ENCODE measurements at places on chromosomes 6 and 20. TPM values are rescaled to one million over a fixed set of nuclear protein-coding genes. Genes with fewer than 3 reads are reported as not detected.
A peak's percentile ranks its signal among the peaks of the same experiment; 100 is the strongest.

GRCh38 chr20:40657526-40657925, 31.5 kb downstream of the MAFB start:
- no peak for DNase-seq

CRIP3 gene
- 0.62 TPM for total RNA-seq

GRCh38 chr6:136956590-136957544, 34.8 kb downstream of the SLC35D3 start:
- DNase-seq = peak; percentile 25

DNA sequence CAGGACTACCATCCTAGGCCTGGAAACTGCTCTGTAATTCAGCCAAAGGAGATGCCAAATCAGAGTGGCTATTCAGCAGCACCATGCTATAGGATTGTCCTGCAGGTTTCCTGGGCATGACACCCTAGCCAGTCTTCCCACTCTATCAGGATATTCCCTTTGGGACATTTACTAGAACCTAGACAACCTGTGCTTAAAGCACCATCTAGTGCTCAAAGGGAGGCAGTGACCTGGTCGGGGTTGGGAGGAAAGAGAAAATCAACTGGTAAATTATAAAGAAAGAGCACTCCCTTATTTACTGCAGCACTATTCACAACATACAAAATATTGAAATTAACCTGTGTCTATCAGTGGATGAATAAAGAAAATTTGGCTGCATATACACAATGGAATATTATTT, 67.2 kb upstream of the SMLR1 start:
- no peak for DNase-seq

- peak; percentile 45 for DNase-seq
These were observed 42.5 kb upstream of the CD83 start for GRCh38 chr6:14075095-14075503.

PTCHD4 gene
- 1.4 TPM for total RNA-seq

ZNF391 gene
- 6.2 TPM for total RNA-seq

GRCh38 chr20:38198238-38198861, 33.3 kb upstream of the TGM2 start:
- DNase-seq = no peak

DNA sequence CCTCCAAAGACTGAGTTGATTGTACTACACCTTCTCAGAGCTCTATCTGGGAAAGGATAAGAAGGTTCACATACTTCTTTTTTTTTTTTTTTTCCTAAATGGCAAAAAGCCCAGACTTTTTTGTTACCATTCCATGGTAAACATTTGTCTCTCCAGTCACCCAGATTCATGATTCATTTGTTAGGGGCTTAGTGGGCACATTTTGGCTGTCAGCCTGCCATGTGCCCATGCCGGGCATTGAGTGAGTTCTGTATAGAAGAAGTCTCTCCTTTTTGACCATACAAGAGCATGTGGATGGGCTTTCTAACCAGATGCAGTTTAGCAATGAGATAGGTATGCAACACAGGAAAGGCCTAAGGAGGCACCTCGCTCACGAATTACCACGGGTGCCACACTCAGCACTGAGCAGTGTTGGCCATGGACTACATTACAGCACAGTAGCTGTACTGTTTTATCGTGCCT, 447.5 kb upstream of the HSF2 start:
- peak; percentile 57 for DNase-seq

GRCh38 chr6:167497428-167498056, 172.7 kb downstream of the TTLL2 start:
- DNase-seq = no peak

MAS1L gene
- not detected for total RNA-seq

DNA sequence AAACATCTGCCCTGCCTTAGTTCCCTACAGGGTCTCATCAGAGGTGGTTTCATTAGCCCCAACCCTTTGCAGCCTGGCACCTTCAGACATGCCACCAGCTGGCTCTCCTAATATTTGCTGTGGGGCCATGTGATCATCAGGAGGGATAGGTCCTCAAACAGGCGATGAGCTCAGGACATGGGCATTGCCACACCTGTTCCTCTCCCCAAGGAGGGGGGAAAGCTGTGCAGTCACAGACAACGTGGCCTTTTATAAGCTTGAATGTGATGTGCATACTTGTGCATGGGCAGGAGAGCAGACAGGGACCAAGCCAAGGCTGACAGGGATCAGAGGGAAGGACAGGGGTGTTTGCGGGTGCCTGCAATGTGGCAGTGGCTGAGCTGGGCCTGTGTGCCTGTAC, 78.8 kb upstream of the ZNFX1 start:
- DNase-seq = peak; percentile 80

GRCh38 chr6:71199736-71200135, 88.9 kb upstream of the OGFRL1 start:
- no peak for DNase-seq

GRCh38 chr6:83838727-83839126, 14.4 kb upstream of the RIPPLY2 start:
- no peak for DNase-seq

- no peak for DNase-seq
These were observed 152.0 kb downstream of the FAM83B start for GRCh38 chr6:54998576-54998975.

GRCh38 chr6:52390361-52390727, 28.4 kb downstream of the PAQR8 start:
- no peak for DNase-seq

DNA sequence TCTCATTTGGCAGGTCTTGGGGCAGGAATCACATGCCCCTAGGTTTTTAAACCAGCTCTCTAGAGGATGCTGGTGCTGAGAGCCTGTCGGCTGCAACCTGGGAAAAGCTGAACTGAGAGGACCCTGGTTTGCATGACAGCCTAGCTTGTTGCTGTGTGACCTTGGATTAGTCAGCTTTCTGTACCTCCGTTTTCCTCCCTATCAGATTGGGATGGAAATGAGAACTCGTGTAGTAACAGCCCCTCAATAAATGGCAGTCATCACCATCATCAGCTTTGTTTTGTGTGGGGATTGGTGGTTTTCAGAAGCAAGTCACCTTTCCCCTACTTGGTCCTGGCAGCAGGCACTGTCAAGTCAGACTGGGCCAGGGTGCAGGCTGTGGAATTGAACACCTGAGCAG, 75.2 kb upstream of the MYL9 start:
- DNase-seq = no peak

DNA sequence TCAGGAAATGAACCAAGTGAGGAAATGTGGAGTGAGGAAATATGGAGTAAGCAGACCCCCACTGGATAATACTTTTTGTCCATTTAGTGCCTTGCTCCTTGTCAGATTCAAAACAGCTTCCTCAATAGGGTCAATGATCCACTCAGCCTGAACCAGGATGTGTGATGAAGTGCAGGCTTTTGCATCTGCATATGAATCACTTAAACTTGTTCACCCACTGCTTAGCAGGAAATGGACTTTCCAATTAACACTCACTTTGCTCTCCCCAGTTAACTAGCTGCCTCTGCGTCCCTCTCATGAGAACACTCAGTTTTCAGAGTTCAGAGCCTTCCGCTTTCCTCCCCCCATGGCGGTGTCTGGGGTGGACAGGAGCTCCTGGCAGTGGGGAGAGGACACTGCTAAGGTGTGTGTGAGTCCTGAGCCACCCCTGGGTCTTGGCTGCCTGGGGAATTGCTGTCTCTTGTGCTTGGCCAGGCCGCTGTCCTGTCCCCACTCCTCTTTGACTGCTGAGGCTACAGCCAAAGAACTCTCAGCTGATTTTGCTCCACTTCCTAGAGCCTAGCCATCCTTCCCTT, 621.8 kb downstream of the CDH26 start:
- no peak for DNase-seq

TGM6 gene
- total RNA-seq = 1.0 TPM

DNA sequence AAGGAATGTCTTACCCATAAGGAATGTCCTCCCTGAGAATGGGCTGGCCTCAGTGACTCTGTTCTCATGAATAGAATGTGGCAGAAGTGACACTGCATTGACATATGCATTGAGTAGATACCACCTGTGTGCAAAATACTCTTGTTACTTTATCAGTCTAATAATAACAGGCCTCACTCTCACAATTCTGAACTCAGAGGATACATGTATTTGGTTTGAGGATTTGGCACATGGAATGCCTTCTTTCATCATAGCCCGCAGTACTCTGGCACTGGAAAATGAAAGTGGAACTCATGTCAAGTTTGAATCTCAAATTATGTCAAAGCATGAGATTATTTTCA, 52.9 kb upstream of the PLCB4 start:
- no peak for DNase-seq

- DNase-seq = no peak
These were observed 187.1 kb downstream of the ID4 start for GRCh38 chr6:20024316-20024673.

TRAPPC3L gene
- total RNA-seq = 0.31 TPM

DNA sequence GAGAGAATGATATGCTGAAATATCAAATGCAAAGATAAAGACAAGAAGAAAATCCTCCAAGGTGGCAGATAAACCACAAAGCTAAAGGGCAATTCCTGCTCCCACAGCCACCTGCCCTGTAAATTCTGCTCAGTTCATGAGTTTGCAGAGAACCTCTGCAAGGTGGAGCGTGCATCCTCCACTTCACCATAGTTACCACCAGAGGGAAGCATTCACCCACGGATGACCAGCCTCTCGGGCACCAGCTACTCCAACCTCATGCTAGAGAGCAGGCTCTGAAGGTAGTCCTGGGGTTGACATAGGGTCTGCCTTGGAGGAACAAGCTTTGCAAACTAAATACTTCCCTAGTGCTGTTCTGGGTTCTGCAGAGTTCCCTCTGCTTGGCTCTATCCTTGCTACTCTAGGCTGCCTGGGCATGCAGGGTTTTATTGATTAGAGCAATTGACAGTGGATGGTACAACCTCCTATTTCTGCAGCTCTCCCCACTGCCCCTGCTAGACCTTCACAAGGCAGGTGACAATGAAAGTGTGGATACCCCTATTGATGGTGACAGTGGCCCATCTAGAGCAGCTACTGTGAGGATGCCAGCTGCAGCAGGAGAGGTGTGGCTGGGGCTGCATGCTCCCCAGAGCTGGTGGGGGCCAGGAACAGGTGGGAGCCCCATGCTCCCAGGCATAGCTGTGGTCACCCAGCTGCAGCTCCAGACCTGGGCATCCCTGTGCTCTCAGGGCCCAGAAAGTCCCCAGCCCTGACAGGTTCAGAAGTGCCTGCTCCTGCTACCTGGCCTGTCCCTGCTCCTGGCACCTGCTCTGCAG, 51.1 kb downstream of the GGTLC1 start:
- peak; percentile 85 for DNase-seq

- peak; percentile 88 for DNase-seq
These were observed 2.1 kb downstream of the PTPRT start for GRCh38 chr20:43187476-43188233.

GRCh38 chr6:102841060-102841459, 1447.6 kb downstream of the GRIK2 start:
- no peak for DNase-seq

IL17A gene
- not detected for total RNA-seq

- DNase-seq = no peak
These were observed 4.0 kb downstream of the FUCA2 start for GRCh38 chr6:143507358-143508145.

BTNL2 gene
- not detected for total RNA-seq

OPRL1 gene
- total RNA-seq = 0.62 TPM

DNA sequence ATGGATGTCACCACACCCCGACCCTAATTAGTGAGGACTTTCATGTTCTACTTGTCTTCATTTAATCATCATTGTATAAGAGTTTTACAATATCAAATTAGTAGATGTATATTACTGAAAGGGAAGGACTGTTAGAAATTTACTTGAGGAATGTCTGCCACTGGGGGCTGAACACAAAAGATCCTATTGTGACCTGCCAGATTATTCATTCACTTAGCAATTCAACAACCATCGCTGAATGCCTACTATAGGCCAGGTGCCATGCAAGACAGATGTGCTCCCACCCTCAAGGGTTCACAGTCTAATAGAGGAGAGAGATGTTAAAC, 8.0 kb upstream of the RBCK1 start:
- no peak for DNase-seq

POU3F2 gene
- 0.41 TPM for total RNA-seq

GDAP1L1 gene
- total RNA-seq = not detected

TREM2 gene
- total RNA-seq = not detected

SLC16A10 gene
- total RNA-seq = 32.2 TPM

C6orf141 gene
- total RNA-seq = 2.3 TPM

DNA sequence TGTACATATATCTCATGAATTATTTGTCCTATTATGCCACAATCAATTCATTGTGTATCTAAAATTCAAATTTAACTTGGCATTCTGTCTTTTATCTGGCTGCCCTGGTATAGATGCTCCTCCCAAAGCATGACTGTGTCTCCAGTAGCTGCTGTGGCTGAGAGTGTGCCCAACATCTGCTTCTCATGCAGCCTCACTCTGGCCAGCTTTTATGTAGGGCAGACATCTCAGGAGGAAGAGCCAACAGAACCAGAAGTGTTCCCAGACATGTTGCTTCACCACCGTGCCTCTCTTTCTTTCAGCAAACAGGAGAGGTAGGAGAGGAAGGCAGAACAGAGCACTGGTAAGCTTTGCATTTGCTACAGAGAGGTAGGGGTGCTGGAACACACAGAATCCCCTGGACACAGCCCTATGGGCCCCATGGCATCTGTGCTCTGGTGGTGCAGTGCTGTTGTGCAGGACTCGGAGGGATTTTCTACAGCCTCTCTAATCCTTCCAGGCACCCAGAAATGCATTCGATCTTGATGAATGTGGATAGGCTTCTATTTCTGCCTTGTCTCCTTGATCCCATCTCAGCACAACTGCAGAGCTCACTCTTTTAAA, 637.1 kb downstream of the UTRN start:
- peak; percentile 20 for DNase-seq

HEY2 gene
- 2.4 TPM for total RNA-seq

DNA sequence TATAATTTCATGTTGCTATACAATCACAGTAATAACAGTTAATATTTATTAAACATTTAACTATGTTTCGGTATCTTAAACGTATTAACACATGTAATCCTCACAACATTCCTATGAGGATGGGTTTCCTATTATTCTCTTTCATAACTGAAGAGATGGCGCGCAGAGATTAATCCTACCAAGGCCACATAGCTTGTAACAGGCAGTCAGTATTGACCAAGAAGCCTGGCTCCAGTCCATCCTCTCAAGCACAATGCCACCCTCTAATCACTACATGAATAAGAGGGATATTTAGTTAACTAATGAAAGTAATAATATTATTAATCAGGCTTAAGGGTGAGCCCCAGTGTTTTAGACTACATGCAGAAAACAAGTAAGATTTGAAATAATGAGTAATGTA, 149.7 kb upstream of the SIM1 start:
- no peak for DNase-seq

All from tongue (tissue), 3 donors.